ENCODE measurements at places on chromosomes 6 and 20.

DNA sequence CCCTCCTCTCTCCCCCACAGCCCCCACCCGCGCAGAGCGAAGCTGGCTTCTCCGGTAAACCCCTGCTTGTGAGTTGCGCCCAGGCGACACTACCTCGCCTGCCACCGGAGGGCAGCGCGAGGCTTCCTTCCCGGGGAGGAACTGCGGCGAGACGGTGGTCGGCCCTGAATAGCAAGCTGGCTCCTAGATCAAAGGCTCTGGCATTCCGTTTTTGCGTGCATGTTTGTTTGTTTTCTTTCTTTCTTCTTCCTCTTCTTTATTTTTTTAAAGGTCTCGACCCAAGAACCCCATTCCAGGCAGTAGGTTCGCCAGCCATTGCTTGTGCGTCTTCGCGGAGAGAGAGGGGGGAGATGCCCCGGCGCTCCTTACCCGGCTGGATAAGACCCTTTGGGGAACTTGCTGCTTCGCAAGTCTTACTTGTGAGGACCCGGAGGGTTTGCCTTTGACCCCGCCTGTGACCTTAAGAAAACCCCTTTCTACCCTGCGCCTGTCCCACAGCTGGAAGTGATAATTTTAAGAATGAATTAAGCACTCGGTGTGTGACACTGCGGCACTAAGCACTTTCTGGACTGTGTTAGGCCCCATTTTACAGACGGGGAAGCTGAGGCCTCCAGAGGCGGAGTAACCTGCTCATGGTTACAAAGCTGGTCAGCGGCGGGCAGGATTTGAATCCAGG, 92.7 kb upstream of the SIRPA start:
- peak; percentile 29 for DNase-seq

DNA sequence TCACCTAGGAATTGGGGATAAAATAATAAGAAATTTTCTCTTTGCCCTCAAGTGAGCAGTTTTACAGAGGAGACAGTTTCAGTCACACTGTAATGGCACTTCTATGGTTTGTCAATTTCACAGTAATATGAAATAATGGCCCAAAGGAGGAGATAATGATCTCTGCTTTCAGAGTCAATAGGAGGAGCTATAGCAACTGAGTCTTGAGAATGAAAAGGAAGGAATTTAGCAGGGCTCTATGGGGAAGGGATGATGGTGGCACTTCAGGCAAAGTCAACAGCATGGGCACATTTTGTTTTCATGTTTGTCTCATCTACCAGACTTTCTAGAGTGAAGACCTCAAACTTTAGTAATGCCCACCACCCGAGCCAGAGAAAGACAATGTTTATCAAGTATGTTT, 138.3 kb upstream of the HMGN3 start:
- DNase-seq = no peak

GRCh38 chr6:145844933-145845540, 30.4 kb upstream of the FBXO30 start:
- DNase-seq = no peak

DNA sequence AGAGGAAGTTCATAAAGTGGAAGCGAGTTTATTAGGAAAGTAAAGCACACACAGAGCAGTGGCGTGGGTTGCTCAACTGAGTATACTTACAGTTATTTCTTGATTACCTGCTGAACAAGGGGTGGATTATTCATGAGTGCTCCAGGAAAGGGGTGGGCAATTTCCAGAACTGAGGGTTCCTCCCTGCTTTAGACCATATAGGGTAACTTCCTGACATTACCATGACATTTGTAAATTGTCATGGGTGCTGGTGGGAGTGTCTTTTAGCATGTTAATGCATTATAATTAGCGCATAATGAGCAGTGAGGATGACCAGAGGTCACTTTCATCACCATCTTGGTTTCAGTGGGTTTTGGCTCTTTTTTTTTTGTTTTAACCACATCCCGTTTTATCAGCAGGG, 29.8 kb downstream of the PDYN start:
- DNase-seq = no peak

DNA sequence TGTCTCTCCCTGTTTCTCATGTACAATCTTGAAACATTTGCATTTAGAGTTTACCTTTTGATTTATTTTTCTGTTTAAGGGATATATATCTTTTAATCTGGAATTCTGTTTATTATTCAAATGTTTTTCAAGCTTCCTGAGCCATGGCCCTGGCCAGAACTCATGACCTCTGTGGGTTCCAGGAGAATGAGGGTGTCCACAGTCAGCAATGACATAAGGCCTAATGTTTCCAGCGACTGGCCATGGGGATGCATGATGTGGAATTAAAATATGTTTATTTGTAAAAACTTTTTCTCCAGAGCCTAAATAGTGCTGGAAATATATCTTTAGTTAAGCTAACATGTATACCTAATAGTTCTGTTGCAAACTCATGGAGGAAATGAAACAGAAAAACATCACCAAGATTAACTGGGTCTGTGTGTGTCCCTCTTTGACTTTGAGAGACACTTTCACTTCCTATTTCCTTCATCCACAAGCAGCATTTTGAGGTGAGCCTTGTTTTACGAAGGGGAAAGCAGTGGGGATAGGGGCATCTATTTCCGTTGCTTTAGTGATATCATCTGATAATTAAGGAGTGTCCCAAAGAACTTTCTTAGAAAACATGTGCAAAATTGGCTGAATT, 87.6 kb downstream of the SMOC2 start:
- DNase-seq = no peak

GRCh38 chr6:39696986-39697788, 28.0 kb downstream of the KIF6 start:
- no peak for DNase-seq

GRCh38 chr20:54227751-54228150, 19.9 kb downstream of the PFDN4 start:
- DNase-seq = no peak

GRCh38 chr6:121677571-121677970, 242.1 kb downstream of the GJA1 start:
- no peak for DNase-seq

GRCh38 chr20:4812641-4813075, 90.9 kb downstream of the PRND start:
- DNase-seq = no peak

DNA sequence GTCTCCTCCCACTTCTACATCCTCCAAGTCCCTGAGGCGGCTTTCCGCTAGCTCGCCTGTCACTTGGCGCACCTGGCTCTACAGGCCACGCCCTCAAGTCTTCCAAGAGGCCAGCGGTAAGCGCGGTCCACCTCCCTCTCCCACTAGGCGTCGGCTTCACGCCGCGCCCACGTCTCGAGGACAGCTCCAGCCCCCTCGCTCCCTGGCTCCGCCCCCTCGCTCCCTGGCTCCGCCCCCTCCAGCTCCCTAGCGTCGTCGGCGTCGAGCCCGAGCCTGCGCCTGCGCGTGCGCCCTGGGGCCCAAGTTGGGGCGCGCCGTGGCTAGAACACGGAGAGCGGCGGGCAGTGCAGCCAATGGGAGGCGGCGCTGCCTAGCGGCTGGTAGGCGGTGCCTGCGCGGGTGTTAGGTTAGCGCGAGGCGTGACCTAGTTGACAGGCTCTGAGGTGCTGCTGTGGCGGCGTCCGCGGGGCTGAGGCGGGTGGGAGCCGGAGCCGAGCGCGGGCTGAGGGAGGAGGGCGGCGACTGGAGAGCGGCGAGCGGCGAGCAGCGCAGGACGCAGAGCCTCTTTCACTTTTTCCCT, at the start of gene MACROD2:
TSS of gene MACROD2 (plus strand) at position 431 of the 580 bp plus-strand sequence.
- peak; percentile 79 for DNase-seq

GRCh38 chr6:131949909-131950766, 1.0 kb downstream of the CCN2 start:
- DNase-seq = peak; percentile 96

DNA sequence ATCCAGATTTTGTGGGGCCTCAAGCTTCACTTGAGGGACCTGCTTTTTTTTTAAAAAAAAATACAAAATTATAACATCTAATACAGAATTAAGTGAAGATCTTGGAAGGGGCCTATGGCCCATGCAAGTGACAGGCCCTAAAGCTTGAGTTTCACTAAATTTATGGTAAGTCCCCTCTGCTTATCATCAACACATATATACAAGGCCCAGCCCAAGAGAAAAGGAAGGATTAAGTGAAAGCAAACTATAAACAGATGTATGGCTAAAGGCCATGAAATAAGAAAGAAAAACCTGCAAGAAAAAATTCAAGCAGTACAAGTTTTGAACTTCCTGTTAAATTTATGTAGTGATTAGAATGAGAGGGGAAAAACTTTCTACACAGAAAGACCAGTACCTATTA, 86.8 kb downstream of the CDC40 start:
- no peak for DNase-seq

GRCh38 chr6:53321701-53322100, 27.0 kb downstream of the ELOVL5 start:
- no peak for DNase-seq

DNA sequence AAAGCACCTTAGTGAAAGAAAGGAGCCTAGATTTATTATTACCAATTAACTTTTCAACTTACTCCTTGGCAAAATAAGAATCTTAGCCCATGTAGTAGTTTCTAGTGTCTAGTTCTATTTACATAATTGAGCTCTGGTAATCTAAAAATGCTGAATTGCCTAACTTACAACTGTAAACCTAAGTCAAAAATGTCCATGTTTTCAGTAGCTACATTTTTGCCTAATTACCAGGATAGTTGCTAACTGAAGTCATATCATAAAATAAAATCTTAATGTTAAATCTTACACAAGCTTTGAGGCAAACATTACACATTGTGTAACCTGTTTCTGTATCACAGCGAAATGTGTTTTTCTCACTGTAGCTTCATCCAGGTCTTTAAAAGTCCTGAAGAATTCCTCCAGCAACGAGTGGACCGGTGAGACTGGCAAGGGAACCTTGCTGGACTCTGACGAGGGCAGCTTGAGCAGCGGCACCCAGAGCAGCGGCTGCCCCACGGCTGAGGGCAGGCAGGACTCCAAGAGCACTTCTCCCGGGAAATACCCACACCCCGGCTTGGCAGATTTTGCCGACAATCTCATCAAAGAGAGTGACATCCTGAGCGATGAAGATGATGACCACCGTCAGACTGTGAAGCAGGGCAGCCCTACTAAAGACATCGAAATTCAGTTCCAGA, 7.6 kb upstream of the CLDN20 start:
- DNase-seq = peak; percentile 23

GRCh38 chr6:159913375-159913774, 22.6 kb downstream of the MAS1 start:
- DNase-seq = no peak

GRCh38 chr6:125748406-125749172, 843 bp upstream of the HEY2 start:
- no peak for DNase-seq

- DNase-seq = no peak
Measured at GRCh38 chr6:68653074-68653705, 18.1 kb downstream of the ADGRB3 start.

- DNase-seq = no peak
Measured at GRCh38 chr6:158715330-158716311, 65.8 kb downstream of the SYTL3 start.

GRCh38 chr6:128711149-128711548, 171.8 kb upstream of the LAMA2 start:
- DNase-seq = no peak

DNA sequence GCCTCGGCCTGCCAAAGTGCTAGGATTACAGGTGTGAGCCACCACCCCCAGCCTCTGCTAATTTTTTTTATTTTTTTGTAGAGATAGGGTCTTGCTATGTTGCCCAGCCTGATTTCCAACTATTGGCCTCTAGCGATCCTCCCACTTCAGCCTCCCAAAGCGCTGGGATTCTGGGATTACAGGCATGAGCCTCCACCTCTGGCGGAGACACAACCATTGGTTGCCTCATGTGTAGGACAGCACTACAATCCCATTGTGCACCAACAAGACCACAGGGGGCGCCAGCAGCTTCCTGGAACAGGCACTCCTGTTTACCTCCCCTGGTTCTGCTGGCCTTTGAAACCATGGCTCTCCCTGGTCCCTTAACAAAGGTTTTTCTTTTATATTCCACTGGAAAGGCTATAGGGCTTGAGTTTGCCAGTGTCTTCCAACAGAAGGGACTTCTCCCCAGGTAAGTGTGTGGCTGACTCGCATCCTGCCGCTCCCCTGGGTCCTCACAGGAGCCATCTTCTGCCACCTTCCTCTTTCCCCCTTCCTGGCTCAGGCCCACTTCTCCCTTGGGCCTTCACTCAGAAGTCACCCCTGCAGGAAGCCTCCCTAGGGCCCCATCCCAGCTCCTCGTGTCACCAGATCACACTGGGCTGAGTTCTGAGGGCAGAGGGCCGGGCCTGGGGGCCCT, 39.2 kb upstream of the TLDC2 start:
- peak; percentile 36 for DNase-seq

GRCh38 chr20:2742934-2743559, 50.5 kb downstream of the EBF4 start:
- DNase-seq = peak; percentile 39

DNA sequence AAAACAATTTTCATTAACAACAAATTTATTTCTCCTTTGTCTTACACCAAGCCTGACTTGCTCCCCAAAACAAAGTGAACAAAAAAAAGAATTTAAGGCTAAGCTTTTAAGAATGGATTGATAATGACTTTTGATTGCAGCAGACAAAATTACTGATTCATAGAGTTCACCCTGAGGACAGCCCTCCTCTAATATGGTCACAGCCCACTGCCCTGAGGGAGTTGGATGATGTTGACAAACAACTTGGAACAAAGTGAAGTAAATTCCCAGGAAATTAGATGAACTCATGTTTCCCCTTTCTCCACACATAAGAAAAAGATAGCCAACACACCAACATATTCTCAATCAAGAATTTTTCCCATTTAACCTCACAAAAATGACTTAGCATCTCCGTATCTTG, 7.7 kb upstream of the ISM1 start:
- no peak for DNase-seq

DNA sequence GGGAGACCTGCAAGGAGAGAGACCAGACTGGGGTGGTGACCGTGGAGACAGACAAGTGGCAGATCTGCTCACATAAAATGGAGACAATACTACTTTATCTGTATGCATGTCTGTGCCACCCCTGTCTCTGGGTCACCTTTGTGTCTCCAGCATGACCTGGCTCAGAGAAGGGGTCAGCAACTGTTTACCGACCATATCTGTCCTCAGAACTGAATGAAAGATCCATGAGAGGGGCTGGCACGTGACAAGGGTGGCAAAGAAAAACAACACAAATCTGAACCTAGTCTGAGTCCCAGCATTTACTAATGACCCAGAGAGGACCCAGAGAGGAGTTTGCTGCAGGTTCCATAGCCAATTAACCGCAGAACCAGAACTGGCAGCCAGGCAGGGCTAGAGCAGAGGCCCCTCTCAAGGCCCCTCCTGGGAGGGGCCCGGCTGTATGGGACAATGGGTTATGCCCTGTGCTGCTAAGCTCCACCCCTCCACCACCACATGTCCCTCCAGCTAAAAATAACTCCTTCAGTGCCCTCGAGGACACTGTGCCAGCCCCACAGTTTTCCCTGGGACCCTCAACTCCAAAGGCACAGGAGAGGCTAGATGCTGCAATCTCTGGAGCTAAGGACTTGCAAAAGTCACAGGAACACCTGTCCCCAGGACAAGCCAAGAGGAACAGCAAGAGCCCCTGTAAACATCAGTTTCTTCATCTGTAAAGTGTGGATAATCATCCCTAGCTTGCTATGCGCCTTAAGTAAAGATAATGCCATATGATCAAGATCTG, 2.2 kb downstream of the AHCY start:
- no peak for DNase-seq

DNA sequence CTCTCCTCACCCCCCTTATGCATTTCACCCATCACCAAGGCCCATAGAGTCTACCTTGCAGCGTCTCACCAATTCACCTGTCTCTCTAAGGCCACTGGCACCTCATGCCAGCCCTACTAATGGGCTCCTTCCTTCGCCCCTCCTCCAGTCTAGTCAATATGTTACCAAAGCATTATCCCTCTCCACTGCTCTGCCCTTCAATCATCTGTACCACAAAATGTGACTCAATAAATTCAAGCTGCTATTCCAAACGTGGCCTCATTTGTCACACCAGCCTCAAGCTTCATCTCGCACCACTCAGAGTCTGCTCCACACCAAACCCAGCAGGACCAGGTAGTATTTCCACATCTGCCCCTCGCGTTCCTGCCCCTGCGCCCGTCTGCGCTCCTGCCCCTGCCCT, 21.8 kb upstream of the RPS6KA2 start:
- DNase-seq = no peak
